ENCODE measurements at places on chromosomes 16 and 17.

GRCh38 chr17:61411261-61412142 is 11.9 kb downstream of the TBX2 start:
- peak; percentile 68 for DNase-seq

DNA sequence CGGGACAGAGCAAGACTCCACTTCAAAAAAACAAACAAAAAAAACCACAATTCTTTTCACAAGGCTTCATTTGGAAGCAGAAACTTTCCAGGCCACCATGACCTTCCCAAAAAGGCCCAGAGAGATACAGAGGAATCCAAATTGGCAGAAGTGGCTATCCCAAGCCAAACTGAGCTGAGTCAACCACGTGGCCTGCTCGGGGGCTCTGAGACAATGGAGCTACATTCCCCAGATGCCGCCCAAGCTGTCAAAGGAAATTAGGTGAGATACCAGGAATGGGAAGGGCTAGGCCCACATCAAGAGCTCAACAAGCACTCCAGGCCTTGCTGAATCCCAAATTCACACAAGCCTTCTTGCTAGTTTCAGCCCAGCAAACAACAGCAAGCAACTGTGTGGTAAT is 5.7 kb upstream of the EXOSC6 start:
- DNase-seq = no peak

GRCh38 chr16:72244853-72245252 is 72.9 kb upstream of the PMFBP1 start:
- DNase-seq = no peak

- DNase-seq = no peak
Observed at GRCh38 chr17:55722742-55723487, at the start of gene TMEM100. TSS of gene TMEM100 (minus strand) at chr17:55722864. CDS start at chr17:55721070, 1,794 bp downstream.

GRCh38 chr17:36459601-36460000 is 26.9 kb upstream of the ZNHIT3 start:
- no peak for DNase-seq

GRCh38 chr17:56020369-56020768 is 132.9 kb upstream of the ANKFN1 start:
- no peak for DNase-seq

Data from breast epithelium (tissue), 4 donors.